A172 (cell line): ENCODE measurements at places on chromosomes 6 and 20. TPM values are rescaled to one million over a fixed set of nuclear protein-coding genes. Genes with fewer than 3 reads are reported as not detected.

DNA sequence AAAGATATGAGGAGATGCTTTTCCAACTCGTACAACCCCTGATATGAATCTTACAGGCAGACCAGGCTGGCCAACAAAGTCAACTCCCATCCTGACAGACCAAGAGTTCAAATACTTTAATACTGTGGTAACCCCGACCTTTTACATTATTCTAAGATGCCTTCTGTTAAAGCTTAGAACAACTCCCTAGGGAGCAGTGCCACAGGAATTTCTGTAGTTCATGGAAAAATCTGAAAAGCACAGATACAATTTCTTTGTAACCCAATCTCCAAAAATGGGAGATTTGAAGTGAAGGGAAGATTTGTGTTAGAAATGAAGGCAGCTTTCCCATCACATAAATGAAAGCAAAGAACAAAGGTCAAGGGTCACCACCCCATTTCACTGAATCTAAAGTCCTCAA is 151.3 kb upstream of the BEND6 start:
- DNase-seq: peak; percentile 26

GRCh38 chr6:152648105-152648504 is 10.9 kb upstream of the SYNE1 start:
- no peak for DNase-seq

GRCh38 chr20:41861772-41862422 is 243.7 kb upstream of the CHD6 start:
- no peak for DNase-seq

DNA sequence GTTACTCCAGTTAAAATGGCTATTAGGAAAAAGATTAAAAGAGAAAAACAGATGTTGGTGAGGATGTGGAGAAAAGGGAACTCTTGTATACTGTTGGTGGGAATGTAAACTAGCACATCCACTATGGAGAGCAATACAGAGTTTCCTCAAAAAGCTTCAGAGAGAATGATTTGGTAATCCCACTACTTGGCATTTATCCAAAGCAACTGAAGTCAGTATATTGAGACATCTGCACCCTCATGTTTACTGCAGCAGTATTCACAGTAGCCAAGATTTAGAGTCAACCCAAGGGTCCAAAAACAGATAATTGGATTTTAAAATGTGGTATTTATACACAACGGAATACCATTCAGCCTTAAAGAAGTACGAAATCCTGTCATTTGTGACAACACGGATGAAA is 469.5 kb downstream of the QKI start:
- no peak for DNase-seq

GRCh38 chr6:5958921-5959320 is 47.8 kb downstream of the NRN1 start:
- no peak for DNase-seq

Gene SLC17A3
- not detected in 2 replicates for total RNA-seq

Gene HLA-DOA
- total RNA-seq: not detected in 2 replicates

DNA sequence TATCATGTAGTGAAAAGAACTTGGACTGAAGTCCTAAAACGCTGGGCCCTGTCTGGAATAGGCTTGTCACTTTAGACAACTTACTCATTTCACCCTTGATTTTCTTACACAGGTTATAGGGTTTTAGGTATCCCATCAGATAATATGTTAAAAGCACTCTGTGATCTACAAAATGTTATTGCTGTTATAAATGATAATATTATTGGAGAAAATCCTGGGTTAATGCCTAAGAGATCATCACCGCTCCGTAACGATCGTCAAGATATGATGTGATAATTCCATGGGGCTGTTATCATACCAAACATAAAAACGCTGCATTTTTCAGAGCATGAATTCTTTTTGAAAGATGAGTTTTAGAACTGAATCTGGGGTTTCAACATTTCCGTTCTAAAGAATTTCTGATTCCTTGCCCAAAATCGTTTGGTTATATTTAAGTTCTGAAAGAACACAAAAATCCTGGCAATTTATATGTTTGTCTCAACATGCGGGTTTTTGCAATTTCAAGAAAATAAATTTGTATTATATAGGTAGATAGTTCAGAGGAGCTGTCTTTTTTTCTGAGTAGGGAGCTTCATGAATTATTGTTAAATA is 154.8 kb downstream of the FOXC1 start:
- no peak for DNase-seq

- DNase-seq: no peak
These were observed 61.3 kb downstream of the PTPN1 start for GRCh38 chr20:50571466-50571865.

GRCh38 chr20:59422872-59423544 is 122.6 kb downstream of the EDN3 start:
- no peak for DNase-seq

Gene NFATC2
- total RNA-seq: 0.28 and 0.43 TPM in 2 replicates

- DNase-seq: peak; percentile 64
These were observed at the start of gene C6orf47 for GRCh38 chr6:31660381-31661261. Gene C6orf47, minus strand, starts transcription at chr6:31660778. Its CDS starts 831 bp downstream, at chr6:31659947.

DNA sequence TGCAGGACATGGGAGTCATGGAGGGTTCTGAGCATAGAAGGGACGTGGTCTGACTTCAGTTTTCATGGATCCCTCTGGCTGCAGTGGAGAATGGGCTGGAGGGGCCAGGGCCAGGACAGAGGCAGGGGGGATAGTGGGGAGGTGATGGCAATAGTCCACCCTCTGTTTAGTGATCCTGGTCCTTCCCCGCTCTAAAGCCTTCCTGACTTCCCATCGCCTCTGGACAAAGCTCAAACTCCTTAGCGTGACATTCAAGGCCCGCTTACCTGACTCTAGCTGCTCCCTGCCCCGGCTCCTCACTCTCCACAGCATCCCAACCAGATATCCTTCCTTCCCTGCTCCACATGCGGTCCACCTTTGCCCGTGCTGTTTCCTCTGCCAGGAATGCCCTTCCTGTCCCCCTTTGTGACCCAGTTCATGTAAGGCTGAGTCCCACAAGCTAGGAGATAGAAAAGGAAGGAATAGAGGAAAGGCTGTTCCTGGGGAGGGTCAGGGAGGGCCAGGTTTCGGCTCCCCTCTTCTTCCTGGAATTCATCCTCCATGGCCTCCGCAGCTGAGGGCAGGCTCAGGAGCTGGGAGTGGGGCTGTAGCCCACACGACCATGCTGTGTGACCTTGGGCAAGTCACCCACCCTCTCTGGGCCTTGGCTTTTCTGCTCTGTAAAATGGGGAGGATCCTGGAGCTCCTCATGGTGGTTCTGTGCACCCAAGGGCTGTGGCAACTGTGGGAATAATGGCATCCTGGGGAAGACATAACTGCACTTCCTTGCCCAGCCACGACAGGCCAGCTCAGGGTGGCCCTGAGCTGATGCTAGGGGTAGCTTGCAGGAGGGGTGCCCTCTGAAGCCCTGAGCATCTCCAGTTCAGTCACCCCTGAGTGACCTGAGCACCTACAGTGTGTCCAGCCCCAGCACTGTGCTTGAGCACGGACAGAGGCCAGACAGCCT is 116.1 kb downstream of the CEBPB start:
- DNase-seq: no peak
